ELR (cell line): ENCODE measurements at places on chromosomes 3 and 15.

- DNase-seq, result no peak
Observed at GRCh38 chr3:69339760-69340159, 46.1 kb downstream of the FRMD4B start.

GRCh38 chr15:100001405-100001804 is 268.2 kb upstream of the LYSMD4 start:
- DNase-seq, result peak; percentile 39

DNA sequence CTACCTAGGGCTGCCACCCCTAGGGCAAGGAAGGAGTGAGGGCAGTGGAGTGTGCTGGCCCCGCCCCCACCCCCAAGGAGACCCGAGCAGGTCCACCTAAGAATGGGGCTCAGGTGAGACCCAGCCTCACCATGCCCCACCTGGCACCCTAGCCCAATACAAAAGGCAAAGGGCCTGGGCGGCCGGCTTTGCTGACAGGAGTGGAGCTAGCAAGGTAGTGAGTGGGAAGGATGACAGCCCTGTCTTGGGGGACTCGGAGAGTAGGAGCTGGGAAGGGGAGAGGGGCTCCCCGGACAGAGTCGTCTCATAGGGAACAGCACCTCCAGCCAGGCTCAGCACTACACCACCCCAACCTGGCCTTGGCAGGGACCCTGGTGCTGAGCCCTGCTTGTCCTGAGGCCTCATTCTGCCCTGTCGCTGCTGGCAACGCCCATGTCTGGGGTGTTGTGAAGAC is 12.1 kb downstream of the C15orf39 start:
- no peak for DNase-seq

GRCh38 chr3:55296791-55297190 is 190.3 kb downstream of the WNT5A start:
- no peak for DNase-seq

GRCh38 chr15:57923750-57924149 is 141.8 kb downstream of the ALDH1A2 start:
- DNase-seq, result no peak

- DNase-seq, result no peak
Observed at GRCh38 chr3:109355625-109356441, 18.5 kb upstream of the DPPA4 start.

GRCh38 chr3:74403307-74403706 is 211.2 kb downstream of the CNTN3 start:
- DNase-seq, result no peak

DNA sequence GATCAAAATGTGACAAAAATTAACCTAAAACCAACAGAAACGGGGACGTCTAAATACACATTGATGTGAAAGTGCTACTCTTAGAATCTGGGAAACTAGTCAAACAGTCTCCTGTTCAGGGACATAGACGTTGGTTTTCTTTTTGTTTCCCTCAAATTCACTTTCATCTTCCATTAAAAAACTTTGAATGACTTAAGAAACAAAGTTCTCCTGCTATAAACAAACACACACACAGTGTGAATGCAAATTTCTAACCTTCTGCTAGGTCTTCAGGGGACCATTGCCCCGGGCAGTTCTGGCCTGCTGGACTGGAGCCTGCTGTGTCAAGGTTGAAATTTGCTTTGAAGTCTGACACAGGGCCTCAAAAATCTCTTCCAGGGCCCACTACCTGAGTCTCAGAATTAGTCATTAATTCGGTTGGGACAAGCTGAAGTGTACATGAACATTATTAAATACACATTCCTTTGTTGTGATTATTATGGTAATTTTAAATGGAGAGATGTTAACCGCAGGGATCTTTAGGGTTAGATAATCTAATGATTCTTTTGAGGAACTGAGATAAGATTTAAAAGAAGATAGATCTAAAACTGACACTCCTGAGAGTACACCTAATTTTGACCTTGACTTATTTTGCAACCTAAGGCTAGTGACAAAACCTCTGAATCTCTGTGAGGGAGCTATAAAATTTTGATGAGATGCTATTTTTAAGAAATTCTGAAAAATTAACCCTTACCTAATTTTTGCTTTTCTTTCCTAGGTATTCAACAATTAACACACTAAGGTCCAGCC is 1260.4 kb downstream of the ROBO1 start:
- DNase-seq, result peak; percentile 10

DNA sequence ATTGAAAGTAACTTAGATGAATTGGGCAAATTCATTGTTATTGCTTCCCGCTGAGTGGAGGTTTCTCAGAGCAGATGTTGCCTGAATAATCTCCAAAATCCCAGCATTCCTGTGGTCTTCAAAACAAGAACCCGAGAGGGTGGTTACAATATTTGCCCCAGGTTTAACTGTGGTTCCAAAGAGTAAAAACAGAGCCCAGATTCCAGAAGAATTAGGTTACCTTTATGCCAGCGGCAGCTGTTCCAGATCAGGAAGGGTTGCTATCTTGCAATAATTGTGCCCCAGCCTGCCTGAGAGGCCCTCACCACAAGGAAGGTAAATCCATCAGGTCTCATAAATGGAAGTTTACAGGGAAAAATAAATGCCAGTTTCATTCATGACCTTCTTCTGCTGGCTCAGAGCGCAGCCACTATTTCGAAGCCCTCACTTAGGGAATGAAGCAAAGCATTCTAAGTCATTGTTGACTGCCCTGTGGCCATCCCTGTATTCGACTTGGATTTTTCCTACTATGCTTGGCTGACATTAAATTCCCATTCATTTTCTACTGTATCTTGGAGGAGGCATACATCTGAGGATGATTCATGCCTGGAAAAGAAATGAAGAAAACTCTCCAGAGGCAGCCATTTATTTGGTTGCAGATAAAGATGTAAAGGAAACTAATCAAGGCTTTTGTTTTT is 54.6 kb downstream of the SSUH2 start:
- DNase-seq, result no peak
